Muscle of leg (tissue), 16 donors: ENCODE measurements at places on chromosomes 1 and 21. TPM values are rescaled to one million over a fixed set of nuclear protein-coding genes. Genes with fewer than 3 reads are reported as not detected.
A peak's percentile ranks its signal among the peaks of the same experiment; 100 is the strongest.

DNA sequence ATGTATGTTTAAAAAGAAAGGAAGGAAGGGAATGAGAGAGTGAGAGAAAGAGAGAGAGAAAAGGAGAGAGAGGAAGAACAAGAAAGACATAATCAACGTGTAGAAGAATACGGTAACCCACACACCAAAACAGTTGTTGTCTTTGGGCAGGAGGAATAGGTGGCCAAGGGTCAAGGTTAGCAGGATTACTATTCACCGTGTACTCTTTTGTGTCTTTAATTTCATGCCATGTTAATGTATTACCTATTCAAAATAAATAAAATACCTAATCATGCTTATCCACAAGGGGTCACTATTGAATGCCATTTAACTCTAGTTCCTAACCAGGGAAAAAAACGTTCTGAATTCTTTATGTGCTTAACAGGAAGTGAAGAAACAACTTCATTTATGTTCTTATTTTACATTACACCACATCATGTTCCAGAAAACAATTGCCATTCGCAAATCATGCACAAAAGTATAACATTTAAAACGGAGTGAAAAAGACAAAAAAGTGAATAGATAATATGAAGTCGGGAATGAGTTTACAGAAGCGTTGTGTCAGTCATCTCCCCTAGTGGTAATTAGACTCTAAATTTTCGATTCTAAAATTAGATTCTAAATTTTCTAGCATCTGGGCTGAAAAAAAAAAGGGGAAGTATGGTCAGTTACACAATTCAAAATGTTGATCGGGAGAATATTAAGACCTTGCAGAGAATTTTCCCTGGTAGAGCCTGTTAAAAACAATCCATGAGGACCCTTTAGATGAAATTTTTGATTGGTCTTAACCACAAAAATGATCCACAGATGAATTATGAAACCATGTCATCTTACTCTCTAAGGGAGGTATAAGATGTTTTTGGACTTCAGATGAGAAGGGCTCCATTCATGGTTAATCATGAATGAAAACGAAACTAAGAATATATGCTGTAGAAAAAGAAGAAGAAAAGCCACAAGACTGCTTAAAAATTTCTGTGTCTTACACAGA is 700 bp upstream of the KMO start:
- DNase-seq: peak; percentile 73

FMN2 gene
- total RNA-seq: 0.27 TPM

GJA9 gene
- total RNA-seq: not detected

TBX15 gene
- total RNA-seq: 41.4 TPM

DNA sequence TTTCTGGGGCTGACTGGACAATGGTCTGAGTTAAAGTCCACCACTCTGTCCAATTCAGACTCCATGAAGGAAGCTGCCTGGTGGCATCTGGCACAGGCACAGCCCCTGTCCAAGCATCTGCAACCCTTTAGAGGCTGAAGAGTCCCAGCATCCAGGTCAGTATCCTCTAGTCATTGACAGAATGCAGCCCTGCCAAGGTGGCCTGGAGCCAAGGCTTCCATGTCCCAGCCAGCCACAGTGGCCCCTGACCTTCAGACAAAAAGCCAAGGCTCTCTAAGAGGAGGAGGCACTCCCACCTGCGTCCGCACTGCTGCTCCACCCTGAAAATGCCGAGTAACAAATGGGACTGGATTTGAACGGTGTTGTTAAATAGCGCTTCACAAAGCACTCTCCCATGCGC is 49.4 kb downstream of the KCNN3 start:
- no peak for DNase-seq

- DNase-seq: no peak
Observed at GRCh38 chr1:30159015-30159414, 564.4 kb downstream of the MATN1 start.

RBM11 gene
- total RNA-seq: 0.13 TPM

DNA sequence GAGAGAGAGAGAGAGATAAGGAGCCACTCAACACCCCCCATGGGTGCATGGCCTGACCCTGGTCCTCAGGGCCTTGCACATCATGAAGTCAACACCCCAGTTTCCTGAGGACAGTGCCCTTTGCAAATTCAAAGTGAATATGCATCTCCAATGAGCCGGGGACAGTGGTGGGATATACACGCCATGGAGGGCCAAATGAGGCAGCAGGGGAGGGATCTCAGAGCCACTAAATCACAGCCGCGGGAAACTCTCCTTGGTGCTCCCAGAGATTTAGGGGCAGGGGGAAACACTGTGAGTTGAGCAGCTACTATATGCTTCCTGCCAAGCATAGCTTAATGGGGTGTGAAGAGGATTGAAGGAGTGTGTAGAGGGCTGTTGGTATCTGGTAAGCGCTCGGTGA is 35.5 kb downstream of the MATN1 start:
- no peak for DNase-seq

- peak; percentile 24 for DNase-seq
Observed at GRCh38 chr1:160539990-160540858, 17.2 kb upstream of the SLAMF6 start.

ACTN2 gene
- total RNA-seq: 522 TPM

- DNase-seq: no peak
Observed at GRCh38 chr1:22096463-22096862, 44.0 kb downstream of the CDC42 start.

- DNase-seq: peak; percentile 24
Observed at GRCh38 chr1:174217248-174217647, 57.9 kb downstream of the RABGAP1L start.

PMVK gene
- total RNA-seq: 10.3 TPM

GRCh38 chr1:82565546-82565945 is 764.8 kb downstream of the ADGRL2 start:
- peak; percentile 34 for DNase-seq
